ENCODE measurements at places on chromosomes 6 and 20. TPM values are rescaled to one million over a fixed set of nuclear protein-coding genes. Genes with fewer than 3 reads are reported as not detected.

DNA sequence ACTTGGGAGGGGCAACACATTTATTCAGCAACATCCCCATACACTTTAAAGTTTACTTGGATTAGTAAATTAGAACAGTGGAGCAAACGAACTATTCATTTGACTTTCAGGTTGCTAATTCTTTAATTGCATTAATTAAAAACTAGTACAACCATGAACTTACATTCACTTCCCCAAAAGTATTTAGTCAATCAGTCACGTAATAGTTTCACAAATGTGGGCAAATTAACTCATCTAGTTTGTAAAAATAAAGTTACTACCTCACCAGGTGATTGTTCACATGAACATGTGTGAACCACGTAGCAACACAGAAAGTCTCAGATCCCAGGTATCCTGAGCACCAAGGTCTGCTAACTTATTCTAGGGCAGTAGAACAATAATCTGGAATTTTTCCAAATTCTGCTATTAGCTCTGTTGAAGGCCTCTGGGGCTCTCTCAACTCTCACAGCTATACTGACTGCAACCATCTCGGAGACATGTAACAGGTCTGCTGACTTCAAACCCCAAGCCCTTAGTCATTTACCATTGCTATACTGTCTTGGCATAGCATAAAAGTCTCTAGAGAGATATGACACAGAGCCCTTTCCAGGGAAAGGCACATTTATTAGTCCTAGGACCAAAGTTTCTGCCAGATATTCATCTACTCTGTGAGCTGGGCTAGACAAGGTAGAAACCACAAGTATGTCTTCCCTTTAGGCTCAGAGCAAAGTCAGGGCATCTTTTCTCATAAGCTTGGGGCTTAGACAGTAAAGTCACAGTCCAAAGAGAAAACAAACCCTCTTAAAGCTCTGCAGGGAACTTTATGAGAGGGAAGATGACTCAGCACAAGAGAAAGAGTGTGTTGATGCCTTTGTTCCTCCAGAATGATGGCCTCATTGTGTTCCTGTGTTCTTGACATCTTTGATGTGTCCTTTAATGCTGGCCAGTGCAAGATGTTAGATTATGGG is 50.9 kb upstream of the CCDC28A start:
- DNase-seq, result no peak

GRCh38 chr6:16800942-16801341 is 39.7 kb upstream of the ATXN1 start:
- no peak for DNase-seq

- no peak for DNase-seq
Measured at GRCh38 chr20:32285082-32285620, 7.7 kb downstream of the KIF3B start.

DNA sequence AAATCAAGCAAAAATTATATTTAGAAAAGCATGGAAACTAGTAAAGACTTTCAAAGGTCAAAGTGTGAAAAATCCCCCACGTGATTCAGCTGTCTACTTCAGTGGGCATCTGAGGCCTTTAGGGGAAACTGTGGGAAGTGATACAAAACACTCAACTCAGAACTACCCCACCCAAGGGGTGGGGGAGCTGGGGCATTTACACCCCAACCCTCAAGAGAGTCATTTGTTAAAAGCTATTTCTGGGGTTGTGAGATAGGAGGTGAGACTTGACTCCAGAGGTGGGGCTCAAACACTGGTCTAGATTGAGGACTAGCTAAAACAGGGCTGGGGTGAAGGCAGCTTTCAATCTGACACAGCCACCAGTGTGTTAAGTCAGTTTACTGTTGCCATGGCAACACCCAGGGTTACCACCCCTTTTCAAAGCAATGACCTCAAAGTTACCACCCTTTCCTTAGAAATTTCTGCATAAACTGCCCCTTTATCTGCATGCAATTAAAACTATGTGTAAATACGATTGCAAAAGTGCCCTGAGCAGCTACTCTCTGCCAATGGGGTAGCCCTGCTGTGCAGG is 9.9 kb upstream of the GTSF1L start:
- no peak for DNase-seq

GRCh38 chr20:62780204-62780603 is 16.1 kb upstream of the MRGBP start:
- no peak for DNase-seq

- DNase-seq, result peak; percentile 17
Measured at GRCh38 chr20:9112541-9113515, 43.9 kb downstream of the PLCB4 start.

DNA sequence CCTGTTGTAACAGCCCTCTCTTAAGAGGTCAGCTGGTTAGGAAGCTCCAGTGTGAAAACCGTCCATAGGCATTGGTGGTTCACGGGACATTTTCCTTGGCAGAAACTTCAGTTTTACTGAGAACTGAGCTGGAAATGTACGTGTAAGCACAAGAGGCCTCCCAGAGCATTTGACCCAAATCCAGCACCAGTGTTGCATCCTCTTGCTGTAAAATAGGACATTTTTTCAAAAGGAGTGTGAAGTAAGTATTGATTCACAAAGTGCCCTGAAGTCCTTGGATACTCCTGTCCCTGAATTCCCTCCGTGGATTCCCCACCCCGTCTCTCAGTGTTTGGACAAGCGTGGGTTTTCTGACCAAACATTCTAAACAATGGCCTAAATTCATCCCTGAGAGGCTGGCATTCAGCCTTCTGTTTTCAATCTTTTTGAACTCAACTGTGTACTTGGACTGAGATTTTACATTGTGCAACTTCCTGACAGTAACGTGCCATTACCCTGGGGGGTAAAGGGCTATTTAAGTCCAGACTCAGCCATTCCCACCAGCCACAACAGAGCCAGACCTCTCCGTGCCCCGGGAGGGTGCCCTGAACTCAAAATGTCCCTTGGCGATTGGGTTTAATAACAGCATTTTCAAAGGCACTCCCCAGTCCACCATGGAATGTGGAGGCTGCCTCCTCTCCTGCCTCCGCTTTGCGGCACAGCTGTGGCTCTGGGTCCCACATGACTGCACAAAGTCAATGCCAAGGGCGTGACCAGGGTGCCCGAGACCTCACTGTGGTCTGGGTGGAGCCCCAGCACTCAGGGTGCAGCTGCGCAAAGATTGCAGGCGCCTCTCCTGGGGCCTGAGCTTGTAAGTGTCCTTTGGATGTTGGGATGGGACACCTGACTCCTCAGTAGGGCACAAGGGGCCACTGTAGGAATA is 92.7 kb upstream of the AFDN start:
- peak; percentile 57 for DNase-seq

DNA sequence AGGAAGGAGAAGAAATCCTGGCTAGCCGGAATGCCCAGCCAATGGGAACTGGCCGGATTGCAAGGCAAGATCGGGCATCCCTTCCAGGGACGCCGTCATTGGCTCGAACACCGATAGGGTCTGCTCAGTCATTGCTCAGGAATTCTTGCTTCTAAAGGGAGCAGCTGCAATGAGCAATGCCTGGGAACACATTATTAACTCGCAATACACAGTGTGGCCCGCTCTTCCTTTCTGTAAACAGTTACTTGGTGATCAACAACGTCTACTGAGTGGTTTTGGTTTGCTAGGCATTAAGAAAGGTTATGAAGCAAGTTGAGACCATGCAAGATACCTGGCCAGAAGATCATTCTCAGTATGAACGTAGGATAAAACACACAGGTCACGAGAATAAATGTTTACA is 165.4 kb upstream of the CITED2 start:
- no peak for DNase-seq

- no peak for DNase-seq
Measured at GRCh38 chr20:17602493-17602892, 32.6 kb downstream of the DSTN start.

DNA sequence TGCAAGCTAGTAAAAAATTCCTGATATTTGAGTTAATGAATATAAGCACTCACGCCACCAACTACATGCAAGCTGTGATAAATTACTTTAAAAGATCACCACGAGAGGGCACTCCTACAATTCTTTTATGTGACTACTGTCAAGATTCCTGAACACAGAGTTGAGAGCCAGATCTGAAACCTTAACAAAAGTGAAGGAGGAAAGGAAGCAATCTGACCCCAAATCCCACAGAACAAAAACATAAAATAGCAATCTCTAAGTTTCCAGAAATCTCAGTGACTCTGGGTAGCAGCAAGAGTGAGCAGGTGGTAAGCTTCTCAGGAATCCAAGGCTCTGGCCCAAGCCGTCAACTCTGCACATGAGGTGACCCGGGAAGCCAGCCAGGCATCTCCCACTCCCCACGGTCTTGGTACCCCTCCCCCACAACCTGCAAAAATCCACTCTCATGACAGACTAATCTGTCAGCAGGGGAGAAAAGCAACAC is 55.1 kb downstream of the STAU1 start:
- peak; percentile 61 for DNase-seq

- DNase-seq, result no peak
Measured at GRCh38 chr6:125939791-125940190, 16.8 kb upstream of the HINT3 start.

DNA sequence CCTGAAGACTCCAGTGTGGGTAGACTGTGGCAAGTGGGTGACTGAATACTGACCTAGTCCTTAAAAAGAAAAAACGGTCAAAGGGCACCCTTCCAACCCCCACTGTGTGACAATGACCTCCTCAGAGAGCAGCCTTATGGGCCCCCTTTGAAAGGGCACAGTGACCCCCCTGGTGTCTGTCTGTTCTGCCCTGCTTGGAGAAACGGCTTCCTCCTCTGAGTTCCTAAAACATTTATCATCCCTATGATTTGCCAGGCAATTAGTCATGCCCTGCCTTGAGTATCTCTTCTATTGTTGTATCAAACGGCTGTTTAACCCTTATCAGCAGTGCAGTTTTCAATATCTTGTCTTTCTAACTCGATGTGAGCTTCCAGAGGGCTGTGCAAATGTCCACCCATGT is 21.0 kb upstream of the STX16 start:
- DNase-seq, result no peak

DNA sequence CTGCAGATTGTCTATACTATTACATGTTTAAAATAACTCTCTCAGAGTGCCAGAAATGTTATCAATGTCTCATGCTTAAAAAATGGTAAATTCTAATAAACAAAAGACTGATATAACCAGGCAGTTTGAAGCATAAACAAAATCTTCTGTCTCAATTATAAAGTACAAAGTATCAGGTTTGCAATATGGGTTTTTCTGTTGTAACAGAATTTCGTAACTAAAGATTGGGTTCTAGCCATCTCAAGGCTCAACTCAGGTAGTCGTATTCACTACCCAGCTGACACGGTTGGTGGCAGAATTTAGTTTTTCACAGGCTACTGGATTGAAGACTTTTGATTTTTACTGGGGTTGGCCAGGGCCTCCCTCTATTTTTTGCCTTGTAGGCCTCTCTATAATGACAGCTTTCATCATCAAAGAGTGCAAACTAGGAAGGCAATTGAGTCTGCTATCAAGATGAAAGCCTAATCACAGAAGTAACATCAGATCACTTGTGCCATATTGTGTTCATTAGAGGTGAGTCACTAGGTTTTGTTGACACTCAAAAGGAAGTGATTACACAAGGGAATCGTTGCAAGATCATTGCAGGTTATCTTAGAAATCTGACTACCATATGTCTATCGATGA is 3.6 kb downstream of the CYP39A1 start:
- DNase-seq, result no peak

DNA sequence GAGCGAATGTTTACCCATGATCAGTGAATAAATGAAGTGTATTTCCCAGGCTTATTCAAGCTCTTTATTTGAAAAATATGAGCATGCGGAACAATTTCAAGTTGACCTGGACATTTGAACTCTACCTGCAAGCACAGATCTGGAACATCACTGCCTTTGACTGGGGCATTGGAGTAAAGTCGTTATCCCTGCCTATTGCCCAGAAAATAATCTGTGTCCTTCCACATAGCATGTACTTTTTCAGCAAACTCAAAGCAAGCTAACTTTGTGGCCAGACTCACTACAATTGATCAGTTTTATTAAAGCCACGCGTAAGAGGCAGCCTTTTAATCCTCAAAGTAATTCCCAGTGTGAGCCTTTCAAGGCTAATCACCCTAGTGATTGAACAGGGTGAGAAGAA is 73.4 kb upstream of the PAK5 start:
- DNase-seq, result no peak

GRCh38 chr6:21393441-21394165 is 199.9 kb upstream of the SOX4 start:
- DNase-seq, result no peak

DNA sequence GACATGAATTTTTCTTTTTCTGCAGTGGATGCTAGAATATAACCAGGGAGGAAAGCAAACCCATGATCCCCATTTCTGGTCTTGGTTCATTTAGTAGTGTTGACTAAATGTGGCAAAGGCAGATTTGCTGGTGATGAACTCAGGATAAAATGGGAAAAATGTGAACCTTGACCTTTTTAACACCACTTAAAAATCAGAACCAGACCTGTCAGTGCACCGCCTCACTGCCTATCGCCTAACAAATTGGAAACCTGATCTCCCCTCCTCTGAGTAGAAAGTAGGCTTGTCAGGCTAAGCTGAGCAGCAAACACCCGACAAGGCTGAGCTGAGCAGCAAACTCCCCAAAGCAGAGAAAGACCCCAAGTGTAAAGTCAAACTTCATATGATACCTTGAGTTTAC is 254.8 kb downstream of the FOXC1 start:
- DNase-seq, result no peak

DNA sequence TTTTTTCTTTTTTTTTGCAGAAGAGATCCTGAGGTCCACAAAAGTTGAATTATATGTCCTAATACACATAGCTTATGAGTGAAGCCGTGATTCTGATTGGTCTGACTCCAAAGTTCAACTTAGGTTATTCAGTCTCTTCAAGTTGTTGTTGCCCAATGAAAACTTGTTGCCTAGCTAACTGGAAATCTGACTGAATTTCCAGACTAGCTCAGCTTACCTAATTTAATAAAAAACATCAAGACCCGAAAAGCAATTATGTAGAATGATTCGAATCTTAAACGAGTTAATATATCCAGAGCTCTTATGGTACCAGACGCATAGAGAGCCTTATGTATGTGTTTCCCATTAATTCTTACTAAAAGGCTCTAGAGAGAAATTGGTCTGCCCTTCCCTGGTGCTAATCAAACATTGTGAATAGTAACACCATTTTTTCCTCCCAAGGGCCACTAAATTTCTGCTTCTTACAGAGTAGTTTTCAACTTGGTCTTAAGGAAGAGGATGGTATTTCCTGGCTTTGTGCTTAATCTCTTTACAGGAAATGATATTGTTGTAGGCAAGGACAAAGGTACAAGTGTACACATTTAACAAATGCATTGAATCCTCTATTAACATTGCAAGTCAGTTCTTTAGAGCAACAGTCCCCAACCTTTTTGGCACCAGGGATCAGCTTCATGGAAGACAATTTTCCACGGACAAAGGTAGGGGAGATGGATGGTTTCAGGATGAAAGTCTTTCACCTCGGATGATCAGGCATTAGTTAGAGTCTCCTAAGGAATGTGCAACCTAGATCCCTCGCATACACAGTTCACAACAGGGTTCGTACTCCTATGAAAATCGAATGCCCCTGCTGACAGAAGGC is 107.9 kb downstream of the TSHZ2 start:
- no peak for DNase-seq

GRCh38 chr6:25888626-25889025 is 14.6 kb upstream of the SLC17A3 start:
- no peak for DNase-seq

GRCh38 chr6:9428421-9429172 is 986.3 kb downstream of the TFAP2A start:
- no peak for DNase-seq

The SIRPD gene
- 1.9 TPM for total RNA-seq

The RAB44 gene
- 0.45 TPM for total RNA-seq

The INSM1 gene
- 1.5 TPM for total RNA-seq
